ENCODE measurements at places on chromosomes 2 and 18.

GRCh38 chr2:12657560-12657959, 59.2 kb upstream of the TRIB2 start:
- no peak for DNase-seq

GRCh38 chr2:188978291-188979081, 4.3 kb downstream of the COL3A1 start:
- DNase-seq = no peak

DNA sequence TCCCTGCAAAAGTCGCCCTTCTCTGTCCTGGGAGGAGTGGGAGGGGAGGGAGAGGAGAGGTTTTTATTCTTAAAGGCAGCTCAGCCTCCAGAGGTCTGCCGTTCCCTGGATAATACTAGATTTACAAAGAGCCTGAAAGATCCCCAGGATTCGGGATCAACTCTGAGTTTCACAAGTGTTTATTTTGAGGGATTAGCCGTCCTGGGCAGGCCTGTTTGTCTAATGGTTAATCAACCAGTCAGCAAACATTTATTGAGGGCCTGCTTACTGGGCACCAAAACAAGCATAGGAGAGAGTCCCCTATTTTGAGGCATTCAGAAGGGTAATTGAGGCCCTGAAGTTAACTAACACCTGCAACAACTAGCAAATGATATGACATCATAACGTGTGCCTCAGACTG, 152.6 kb upstream of the SLC1A4 start:
- no peak for DNase-seq

- DNase-seq = peak; percentile 26
Measured at GRCh38 chr2:17830053-17831034, 14.1 kb downstream of the MSGN1 start.

GRCh38 chr2:157922336-157922735, 46.2 kb upstream of the ACVR1 start:
- no peak for DNase-seq

DNA sequence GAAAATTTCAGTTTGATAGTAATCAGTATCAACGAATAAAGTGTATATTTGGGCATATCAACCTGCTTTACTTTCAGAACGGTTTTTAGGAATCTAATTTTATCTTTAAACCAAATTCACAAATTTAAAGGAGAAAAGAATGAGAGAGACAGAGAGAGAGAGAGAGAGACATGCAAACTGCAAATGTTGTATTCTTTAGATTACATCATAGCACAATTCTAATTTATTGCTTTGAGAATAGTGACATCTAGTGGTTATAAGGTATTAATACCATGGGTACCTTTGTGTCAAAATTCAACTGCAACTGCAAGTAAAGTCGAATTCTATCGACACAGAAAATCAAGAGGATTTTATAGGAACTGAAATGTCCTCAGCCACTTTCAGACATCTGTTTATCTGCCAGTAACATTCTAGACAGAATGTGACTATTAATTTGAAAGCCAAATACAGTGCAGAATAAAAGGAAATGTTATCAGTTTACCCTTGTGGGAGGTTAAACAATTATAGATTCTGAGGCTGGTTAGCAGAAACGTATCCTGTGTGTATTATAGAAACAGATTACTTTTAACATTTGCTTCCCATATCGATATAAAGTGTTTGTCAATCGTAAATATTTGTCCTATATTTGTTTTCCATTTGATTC, 529.8 kb upstream of the VRK2 start:
- DNase-seq = no peak

- no peak for DNase-seq
Measured at GRCh38 chr2:54083021-54083420, 32.4 kb upstream of the ACYP2 start.

DNA sequence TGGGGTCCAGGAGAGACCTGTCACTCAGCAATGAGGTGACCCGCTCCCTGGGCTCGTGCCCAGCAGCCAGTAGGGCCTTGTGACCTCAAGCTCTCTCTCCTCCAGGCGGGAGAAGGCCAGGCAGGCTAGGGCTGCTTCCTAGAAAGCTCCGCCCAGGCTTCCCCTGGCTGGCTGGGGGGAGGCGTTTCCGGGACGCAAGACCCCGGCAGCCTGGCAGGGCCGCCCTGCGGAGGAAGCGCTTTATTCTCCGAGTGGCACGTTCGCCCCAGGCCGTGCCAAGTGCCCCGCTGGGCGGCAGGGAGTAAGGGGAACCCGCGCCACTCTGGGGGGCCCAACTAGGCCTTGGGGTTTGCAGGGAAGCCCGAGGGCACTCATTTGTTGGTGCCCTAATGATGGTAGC, 21.2 kb upstream of the EPAS1 start:
- no peak for DNase-seq

DNA sequence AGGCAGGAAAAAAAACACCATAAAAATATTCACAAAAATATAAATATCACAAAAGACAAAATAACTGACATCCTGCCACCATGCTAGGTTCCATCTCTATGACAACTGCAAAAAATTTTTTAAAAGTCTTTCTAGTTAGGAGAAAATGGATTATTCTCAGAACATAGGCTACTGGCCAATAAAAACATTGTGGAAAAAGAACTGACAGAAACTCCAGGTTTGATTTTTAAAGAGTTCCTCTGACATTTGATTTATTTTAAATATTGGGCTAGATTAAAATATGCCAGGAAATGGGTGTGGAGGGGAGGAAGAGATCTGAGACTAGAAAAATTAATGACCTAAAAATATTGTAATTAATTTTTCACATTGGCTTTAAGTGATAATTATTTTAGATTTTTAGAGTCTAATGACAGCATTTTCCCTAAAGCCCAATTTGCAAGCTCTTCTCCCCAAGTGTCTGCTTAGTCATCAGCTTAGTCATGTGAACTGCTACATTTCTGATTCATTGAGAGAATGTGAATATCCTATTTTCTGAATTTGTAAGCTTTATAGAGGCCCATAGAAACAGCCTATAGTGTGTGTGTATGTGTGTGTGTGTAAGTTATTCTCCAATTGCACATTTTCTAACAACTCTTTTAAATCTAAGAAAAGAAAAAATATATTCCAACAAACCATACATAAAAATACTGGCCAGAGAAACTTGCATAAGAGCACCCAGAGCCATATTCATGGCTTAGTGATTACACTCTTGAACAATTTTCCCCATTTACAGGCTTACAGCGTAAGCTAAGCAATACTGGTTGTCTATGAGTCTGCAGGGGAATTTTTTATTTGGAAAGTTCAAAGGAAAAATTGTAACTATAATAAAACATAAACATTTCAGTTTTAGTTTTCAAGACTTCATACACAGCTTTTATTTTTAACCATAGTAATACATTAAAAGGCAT, 48.4 kb downstream of the TMEFF2 start:
- DNase-seq = no peak

DNA sequence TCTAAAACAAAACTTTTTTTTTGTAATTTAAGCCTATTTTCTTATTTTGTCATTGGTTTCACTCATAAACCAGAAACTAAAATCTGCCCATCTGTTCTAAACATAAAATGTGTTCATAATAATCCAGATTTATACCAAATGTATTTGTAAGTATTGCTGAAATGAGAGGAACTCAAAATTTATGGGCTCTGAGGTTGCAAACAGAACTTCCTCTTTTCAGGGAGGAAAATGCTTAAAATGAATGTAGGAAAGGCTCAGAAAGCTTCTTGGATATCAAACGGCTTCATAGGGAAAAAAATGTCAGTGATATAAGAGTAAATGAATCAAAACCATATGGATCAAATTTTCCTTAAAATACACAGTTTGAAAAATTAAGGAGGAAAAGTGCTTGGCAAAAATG, 83.9 kb downstream of the PAX3 start:
- DNase-seq = no peak

- DNase-seq = no peak
Measured at GRCh38 chr2:62675062-62675461, 30.5 kb upstream of the EHBP1 start.

- no peak for DNase-seq
Measured at GRCh38 chr2:184336688-184337087, 261.6 kb upstream of the ZNF804A start.

- no peak for DNase-seq
Measured at GRCh38 chr18:38427234-38427633, 861.6 kb upstream of the CELF4 start.
